ENCODE measurements at places on chromosomes 16 and 17.
A peak's percentile ranks its signal among the peaks of the same experiment; 100 is the strongest.

GRCh38 chr16:30669026-30669902 is 11.0 kb downstream of the FBRS start:
- DNase-seq: no peak

- DNase-seq: peak; percentile 90
Observed at GRCh38 chr17:43024407-43025289, at the start of gene RND2. TSS of gene RND2 (plus strand) at chr17:43025231. CDS start at chr17:43025348, 117 bp downstream.

DNA sequence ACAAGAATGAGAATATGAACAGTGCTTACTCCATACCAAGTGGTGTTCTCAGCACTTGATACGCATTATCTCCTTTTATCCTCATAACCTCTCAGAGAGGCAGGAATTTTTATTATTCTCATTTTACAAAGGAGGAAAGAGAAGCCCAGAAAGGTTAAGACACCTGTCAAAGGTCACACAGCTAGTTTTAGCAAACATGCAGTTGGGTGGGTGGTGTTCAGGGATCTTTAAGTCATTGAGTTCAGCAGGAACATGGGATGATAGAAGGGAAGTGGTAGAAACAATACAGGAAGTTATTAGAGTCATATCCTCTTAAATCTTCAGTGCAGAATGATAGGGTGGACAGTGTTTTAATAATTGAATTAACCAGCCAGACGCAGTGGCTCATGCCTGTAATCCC is 95.4 kb downstream of the IRX3 start:
- DNase-seq: no peak

- no peak for DNase-seq
Observed at GRCh38 chr16:24729951-24730815, 732 bp downstream of the TNRC6A start.

- DNase-seq: no peak
Observed at GRCh38 chr16:2854700-2855309, 3.2 kb downstream of the PRSS22 start.

- no peak for DNase-seq
Observed at GRCh38 chr17:75876190-75876937, 2.0 kb downstream of the TRIM47 start.

GRCh38 chr16:57335366-57335765 is 23.2 kb upstream of the CCL22 start:
- no peak for DNase-seq

GRCh38 chr17:79732804-79733691 is 2.3 kb downstream of the ENPP7 start:
- no peak for DNase-seq

DNA sequence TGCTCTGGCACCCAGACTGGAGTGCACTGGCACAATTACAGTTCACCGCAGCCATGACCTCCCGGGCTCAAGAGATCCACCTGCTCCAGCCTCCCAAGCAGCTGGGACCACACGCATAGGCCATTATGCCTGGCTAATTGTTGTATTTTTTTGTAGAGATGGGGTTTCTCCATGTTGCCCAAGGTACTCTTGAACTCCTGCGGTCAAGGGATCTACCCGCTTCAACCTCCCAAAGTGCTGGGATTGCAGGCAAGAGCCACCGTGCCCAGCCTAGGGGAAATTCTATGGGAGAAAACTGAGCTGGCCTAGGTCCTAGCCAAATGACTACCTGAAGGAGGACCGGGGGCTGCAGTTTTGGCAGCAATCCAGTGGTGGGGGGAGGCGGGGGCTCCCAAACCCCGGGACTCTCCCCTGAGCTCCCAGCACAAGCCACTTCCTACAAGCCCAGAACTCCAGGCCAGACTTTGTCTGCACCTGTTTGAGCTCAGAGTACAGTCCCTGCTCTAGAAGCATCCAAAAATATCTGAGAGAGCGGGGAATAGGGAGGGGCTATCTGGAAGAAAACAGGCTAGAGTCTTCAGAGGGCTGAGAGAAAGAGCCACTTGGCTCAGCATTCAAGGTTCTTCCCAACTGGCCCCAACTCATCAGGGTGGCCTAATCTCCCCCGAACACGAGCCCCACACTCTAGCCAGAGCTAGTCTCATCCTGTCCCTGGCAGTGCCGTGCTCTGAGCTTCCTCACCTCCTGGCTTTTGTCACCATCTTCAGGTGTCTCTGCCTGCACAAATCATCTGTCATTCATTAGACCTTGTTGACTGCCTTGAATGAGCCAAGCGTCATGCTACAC is 9.1 kb downstream of the SRL start:
- no peak for DNase-seq

GRCh38 chr16:12801511-12802042 is 2.1 kb downstream of the CPPED1 start:
- DNase-seq: peak; percentile 16

DNA sequence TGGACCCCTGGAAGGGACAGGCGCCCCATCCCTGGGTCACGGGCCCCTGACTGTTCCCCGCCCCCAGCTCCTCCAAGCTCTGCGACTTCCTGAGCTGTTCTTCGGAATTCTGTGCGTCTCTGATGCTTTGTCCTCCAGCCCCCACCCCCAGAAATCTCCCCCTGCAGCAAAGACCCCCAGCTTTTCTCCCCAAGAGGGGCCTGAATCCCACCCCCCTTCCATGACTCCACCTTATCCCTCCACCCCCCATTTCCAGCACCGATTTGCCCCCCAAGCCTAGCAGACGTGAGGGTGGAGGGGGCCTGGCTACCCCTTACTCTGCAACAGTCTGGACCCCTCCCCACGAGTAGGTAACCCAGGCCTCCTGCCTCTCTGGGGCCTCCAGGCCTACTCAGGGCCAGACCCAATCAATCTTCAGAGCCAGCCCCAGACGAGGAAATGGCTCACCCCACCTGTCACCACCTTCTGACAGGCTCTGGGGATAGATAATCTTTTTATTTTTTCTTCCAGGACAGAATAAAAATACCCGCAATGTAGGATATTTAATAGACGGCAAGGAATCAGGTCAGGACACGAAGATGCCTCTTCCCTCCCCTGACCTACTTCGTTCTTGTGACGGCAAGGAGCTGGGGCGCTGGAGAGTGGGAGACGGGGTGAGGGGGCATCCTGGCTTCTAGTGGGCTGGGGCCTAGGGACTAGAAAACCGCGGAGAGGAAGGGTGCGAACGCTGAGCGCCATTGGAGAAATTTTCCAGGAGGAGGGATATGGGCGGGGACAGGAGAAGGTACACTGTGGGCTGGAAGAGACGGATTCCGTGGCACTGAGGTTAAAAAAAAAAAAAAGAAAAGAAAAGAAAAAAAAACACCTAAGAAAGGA is 744 bp upstream of the PLXDC1 start:
- DNase-seq: no peak

DNA sequence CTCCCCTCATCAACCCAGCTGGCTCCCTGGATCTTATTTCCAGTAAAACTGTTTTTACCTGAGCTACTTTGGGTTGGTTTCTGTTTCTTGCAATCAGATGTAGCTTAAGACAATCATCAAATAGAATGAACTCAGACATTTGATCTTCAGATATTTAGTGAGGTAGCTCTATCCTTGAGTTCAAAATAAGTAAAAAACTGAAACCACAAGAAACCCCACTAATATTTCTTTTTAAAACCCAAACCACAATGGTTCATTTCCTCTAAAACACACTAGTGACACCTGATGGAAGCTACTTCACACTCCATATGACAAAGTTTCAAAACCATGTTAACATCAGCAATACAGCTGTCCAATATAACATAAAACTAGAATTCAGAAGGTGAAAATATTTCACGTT is 37.8 kb downstream of the CACNG1 start:
- no peak for DNase-seq

DNA sequence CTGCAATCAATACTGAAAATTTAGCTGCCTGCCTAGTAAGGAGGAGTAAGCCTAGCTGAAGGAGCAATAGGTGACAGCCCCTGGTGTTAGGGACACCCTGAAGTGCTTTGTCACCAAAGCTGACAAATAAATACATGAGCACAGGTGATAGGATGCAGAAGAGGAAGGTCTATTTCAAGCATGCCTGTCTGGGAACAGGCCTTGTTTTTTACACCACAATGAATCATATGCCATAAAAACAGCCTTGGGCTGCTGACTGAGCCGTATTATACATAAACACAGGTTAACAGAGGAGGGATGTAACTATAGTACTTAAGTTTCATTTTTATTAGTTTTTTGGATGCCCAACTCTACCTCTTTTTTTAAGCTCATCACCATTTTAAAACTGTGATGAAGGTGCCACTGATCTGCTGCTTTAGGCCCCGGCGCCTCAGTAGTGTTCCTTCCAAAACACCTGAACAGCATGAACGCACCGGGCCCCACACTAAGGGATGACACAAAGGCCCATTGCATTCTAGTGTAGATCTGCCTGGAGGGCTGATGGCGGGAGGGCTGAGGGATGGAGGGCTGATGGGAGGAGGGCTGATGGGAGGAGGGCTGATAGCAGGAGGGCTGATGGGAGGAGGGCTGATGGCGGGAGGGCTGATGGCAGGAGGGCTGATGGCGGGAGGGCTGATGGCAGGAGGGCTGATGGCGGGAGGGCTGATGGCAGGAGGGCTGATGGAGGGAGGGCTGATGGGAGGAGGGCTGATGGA is 150.3 kb downstream of the AATF start:
- no peak for DNase-seq

DNA sequence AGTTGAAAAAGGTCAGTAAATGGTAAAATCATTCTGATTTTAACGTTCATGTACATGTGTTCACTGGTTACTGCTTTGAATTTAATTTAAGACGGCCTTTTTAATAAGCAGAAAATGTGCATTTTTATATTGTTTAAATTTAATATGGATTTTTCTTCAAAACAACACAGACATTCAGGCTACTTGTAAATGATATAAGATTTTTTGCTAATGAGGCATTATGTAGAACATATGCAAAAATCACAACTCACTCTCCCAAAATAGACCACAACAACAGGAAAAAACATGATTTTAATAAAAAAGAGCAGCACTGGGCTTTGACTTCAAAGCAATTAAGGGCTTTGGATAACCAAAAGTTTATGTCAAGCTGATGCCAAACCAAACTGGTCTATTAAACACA is 22.3 kb downstream of the RPGRIP1L start:
- DNase-seq: no peak

DNA sequence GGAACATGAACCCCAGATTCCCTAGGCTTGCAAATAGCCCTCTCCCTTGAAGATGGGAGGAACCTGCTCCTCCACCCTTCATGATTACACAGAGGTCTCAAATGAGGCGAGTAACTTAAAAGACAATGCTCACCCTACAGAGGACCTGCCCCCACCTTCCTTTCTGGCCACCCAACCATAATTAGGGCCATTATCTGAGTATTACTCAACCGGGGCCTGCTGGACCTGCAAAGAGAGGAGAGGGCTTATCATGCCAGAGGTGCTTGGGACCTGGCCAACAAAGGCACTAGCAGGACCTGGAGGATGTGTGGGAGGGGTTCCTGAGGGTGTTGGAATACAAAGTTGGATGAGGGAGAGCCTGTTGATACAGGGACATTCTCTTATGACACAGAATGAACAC is 42.4 kb downstream of the RNF157 start:
- no peak for DNase-seq

DNA sequence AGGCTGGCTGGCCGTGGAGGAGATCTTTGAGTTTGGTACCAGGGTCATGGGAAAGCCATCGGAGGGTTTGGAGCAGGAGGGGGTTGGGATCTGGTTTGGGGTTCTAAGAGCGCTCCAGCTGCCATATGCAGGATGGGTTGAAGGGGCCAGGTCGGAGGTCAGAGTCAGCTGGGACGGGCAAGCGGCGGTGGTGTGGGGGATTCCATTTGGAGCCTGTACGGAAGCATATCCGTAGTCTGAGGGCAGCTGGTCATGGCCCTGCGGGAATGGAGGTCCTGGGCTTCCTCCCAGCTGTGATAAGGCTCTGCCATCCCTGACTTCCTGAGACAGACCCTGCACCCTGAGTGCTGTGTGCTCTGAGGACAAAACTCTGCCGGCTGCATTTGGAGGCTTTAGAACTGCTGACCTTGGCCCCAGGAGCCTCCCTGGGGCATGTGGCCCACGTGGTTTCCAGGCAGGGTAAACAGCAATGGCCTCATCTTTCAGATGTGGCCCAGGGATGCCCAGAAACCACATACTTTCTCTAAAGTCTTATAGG is 46.5 kb downstream of the ATP2C2 start:
- DNase-seq: no peak

GRCh38 chr17:80717720-80718083 is 173.1 kb downstream of the RPTOR start:
- no peak for DNase-seq

GRCh38 chr16:66918803-66919568 is at the start of gene CDH16:
TSS of gene CDH16 (minus strand) at chr16:66918885. CDS start at chr16:66918065, 820 bp downstream.
- DNase-seq: no peak

DNA sequence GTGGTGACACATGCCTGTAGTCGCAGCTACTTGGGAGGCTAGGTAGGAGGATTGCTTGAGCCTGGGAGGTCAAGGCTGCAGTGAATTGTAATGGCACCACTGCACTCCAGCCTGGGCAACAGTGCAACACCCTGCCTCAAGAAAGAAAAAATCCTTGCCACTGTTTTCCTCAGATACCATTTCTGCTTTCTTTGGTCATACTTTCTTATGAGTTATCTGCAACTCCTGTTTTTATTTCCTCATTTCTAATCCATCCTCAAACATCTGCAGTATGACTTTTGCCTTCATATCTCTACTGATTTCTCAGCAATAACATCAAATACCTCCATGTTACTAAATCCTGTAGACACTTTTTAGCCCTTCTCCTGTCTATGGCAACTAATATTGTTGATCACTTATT is 3.1 kb upstream of the AP2B1 start:
- no peak for DNase-seq

- DNase-seq: no peak
Observed at GRCh38 chr17:57866319-57866718, 16.5 kb upstream of the MRPS23 start.

DNA sequence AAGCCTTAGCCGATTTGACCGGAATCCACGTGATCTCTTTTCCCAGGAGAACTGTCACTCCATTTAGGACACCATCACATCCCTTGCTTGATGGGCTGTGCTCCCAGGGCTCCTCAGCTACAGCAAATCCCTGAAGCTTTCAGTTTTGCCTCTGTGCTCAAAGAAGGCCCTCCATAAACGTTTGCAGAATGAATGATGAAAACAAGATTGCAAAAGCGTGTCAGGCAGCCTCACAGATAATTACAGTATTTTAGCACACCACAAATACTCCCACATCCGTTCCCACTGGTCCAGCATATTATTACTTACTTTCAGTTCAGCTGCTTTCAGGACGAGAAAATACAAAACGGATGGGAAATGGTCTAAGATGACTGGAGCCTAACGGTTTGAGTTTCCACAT is 84.6 kb downstream of the USP31 start:
- DNase-seq: peak; percentile 88

- no peak for DNase-seq
Observed at GRCh38 chr16:23566724-23567123, 9.2 kb downstream of the UBFD1 start.

- no peak for DNase-seq
Observed at GRCh38 chr16:3577302-3577752, at the start of gene NLRC3. TSS of gene NLRC3 (minus strand) at chr16:3577403. CDS start at chr16:3565036, 12,367 bp downstream.

DNA sequence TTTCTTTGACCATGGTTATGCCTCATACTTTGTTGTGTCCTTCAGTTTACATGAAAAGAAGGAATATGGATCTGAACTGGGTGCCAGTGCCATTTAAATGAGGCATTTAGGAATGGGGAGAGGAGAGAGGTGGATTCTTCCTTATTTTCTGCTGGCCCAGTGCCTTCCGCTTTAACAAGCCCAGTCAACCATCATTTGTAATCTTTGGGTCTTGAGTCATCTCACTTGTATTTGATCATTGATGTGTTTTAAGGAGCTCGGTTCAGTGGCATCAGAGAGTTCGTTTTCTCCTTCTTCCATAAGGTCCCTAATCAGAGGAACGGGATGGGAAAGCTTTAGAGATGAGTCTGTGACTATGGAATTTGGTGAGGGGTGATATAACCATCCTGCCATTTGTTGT is 334.9 kb downstream of the WWOX start:
- DNase-seq: no peak
